Choroid plexus epithelial cell (primary cell): ENCODE measurements at places on chromosomes 11 and 22.

GRCh38 chr11:46905806-46906205 is 12.5 kb downstream of the LRP4 start:
- peak; percentile 79 for DNase-seq

- no peak for DNase-seq
Measured at GRCh38 chr11:1741741-1742140, 8.7 kb downstream of the IFITM10 start.

- DNase-seq = no peak
Measured at GRCh38 chr11:103811870-103812455, 224.5 kb upstream of the DDI1 start.

GRCh38 chr11:95768521-95768920 is 21.1 kb downstream of the FAM76B start:
- peak; percentile 39 for DNase-seq

DNA sequence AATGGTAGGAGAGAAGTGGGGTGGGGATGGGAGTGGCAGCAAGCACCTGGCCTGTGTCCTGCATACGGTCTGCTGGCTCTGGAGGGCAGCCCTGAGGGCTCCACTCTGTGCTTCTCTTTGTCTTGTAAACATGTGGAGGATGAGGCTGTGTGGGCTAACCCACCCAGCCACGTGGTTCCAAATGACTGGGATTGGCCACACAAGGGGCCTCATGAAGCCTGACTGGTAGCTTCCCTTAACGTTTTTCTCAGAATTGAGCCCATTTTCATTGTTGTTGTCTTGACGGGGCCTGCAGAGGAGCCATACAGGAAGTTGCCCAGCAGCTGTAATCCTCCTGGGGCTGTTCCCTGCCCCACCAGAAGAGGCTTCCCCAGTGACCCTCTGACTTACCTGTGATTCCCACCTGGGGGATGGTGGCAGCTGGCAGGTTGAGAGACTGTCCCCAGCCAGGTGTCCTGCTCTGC is 18.0 kb downstream of the DERL3 start:
- DNase-seq = no peak

- no peak for DNase-seq
Measured at GRCh38 chr11:14270690-14271542, 88.1 kb downstream of the RRAS2 start.

DNA sequence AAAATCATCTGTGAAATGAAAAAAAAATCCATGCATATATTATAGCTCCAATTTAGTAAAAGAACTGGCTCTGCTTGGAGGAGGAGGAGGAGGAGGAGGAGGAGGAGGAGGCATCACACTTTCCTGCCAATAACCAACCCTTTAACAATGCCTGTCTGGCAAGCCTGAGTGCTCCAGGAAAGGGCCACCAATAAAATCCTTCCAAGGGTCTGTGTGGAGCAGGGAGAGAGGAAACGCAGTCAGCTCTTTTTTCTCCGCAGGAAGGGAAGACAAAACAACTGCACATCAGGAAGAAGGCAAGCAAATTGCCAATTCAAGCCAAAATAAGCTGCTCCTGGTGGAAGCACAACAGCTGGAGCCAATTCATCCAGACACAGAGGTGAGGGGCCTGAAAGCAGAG is 139.0 kb downstream of the KCNC1 start:
- no peak for DNase-seq

DNA sequence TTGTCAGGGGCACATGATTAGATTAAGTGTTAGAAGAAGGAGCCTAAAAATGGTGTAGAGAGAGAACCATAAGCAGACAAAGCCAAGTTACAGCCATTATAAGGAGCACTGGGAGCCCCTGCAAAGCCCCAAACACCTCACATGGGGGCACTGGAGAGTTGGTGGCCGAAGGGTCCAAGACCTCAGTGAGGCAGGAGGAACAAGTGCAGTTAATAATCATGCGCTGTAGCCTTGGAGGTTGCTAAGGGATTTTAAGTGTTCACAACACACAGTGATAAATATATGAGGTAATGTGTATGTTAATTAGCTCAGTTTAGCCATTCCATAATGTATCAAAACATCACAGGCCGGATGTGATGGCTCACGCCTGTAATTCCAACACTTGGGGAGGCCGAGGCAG is 54.4 kb upstream of the JAM3 start:
- DNase-seq = no peak

- peak; percentile 46 for DNase-seq
Measured at GRCh38 chr22:20249797-20250354, 18.2 kb downstream of the RTN4R start.

DNA sequence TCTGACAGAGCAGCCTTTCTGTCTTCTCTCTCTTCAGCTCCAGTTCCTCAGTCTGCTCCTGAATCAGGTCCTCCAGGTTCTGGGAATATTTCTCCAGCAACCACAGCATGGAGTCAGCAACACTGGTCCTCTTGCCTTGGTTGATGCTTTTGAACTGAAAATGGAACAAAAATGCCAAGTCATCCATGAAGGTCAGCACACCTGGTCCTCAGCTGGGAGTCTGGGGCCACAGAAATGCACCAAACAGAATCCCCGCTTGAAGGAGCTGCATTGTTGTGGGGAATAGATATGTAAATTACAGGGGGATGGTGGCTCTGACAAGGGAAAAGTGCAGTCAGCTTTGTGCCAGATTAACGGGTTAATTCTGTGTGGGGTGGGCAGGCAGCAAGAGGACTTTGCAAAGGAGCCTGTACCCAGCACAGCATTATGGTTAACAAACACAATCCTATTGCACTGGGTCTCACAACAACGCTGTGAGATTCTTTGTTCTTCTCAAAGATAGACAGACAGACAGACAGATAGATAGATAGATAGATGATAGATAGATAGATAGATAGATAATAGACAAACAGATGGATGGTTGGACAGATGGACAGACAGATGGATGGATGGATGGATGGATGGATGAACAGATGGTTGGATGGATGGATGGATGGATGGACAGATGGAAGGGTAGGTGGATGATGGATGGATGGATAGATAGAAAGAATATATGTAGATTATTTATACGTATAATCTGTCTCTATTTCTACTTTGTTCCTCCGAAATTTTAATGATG is 33.8 kb upstream of the LRRC32 start:
- no peak for DNase-seq

- no peak for DNase-seq
Measured at GRCh38 chr11:3213659-3214419, 4.8 kb downstream of the MRGPRG start.

GRCh38 chr11:105811242-105811641 is 201.4 kb downstream of the GRIA4 start:
- no peak for DNase-seq

DNA sequence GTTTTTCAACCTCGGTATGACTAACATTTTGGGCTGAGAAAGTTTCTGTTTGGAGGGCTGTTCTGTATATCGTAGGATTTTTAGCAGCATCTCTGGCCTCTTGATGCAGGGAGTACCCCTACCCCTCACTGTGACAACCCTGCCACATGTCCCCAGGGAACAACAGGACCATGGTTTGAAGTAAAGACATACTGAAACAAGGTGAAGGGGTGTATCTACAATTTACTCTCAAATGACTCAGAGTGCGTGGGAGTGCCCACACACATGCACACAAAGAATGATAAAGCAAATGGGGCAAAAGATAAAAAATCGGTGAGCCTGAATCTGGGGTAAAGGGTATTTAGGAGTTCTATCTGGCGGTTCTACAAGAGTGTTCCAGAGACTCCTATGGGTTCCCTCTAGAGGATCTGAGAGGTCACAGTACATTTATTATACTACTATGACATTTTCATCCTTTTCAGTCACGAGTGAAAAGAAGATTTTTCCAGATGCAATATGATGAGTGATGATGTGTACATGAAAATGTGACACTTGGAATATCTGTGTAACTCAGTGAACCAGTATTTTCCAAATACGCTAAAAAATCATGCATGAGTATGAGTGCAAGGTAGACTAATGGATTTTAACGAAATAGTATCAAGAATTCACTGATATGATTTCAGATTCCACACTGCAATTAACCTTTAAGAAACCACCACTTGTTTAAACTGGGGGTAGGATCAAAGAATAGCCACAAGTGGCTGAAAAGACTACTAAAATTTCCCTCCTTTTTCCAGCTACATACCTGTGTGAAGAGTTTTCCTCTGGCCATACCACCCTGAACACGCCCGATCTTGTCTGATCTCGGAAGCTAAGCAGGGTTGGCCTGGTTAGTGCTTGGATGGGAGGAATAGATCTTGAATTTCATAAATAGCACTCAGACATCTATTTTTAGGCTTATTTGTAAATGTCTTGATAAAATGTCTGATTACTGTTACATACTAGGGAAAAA is 56.3 kb upstream of the YPEL1 start:
- no peak for DNase-seq

DNA sequence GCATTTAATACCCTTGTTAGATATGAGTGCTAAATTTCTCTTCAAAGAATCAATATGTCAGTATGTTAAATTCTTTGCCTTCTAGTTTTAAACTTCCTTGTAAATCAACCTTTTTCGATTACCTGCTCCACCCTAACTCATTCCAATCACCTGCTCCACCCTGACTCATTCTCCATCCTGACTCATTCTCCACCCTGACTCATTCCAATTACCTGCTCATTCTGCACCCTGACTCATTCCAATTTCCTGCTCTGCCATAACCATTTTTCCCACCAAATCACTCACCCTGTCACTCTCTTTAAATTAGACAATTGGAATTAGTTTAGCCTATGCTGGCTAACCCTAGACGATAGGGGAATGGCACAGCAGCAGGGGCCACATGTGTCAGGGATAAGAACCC is 519.5 kb upstream of the LRRC4C start:
- no peak for DNase-seq

DNA sequence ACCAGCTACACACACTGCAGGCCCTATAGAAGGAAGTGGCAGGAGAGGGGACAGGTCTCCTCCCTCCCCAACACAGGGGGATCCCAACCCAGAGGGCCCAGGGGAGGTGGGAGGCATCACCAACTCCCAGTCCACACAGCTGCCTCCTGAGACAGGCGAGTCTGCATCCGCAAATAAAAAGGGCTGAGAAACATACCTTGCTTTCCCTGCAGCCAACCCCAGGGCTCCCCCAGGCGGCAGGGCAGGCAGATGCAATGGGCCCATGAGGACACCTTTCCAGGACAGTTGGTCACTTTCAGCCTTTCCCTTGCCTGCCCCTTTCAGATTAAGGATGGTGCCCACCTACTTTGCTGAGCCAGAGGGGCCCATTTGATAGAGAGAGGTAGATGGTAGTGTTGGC is 180.0 kb downstream of the BRD1 start:
- DNase-seq = no peak
